ENCODE measurements at places on chromosomes 6 and 20. TPM values are rescaled to one million over a fixed set of nuclear protein-coding genes. Genes with fewer than 3 reads are reported as not detected.

DNA sequence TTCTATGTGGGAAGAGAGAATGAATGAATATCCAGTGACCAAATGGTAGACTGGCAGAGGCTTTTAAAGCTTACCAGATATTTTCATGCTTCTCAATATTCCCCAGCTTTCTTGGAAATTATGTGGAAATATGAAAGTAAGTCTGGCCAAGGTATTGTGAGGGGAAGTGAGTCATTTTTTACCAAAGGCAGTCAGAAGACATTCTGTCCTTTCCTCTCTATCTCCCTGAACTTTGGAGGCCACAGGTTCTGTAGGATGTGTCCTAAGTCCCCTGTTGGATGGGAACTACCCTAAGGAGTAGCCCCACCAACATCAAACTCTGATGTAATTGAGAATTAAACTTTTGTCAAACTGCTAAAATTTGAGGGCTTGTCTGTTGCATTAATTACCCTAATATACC is 593.8 kb upstream of the NRSN1 start:
- DNase-seq, result no peak

DNA sequence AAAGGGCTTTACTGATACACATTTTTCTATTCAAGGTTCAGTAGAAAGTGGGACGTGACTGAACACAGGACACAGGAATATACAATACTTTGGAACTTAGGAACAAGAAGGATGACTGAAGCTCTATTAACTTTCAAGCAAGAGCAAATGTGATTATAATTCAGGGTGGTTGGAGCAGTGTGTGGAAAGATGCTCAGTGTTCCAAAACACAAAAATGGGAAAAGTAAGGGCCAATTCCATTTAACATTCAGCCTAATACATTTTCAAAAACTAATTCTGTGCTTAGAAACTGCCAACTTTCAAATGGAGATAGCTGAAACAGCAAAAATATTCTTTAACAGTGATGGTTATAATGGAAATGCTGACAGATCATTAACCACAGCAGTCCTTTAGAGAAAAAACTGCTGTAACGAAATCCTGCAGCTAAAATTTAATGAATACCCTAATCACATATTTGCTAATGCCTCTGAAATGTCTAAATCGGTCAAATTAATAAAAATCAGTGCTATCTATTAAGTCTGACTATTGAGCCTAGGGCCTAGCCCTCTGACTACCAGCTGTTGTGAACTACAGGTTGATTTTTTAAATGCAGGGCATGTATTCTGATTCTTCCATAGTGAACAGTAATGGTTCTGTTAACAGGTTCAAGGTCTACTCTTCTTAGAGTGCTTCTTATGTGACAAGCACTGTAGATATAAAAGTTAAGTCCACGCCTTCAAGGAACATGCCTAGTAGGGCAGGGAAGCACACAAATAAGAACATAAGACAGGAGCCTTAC is 45.9 kb downstream of the RARS2 start:
- DNase-seq, result no peak

DNA sequence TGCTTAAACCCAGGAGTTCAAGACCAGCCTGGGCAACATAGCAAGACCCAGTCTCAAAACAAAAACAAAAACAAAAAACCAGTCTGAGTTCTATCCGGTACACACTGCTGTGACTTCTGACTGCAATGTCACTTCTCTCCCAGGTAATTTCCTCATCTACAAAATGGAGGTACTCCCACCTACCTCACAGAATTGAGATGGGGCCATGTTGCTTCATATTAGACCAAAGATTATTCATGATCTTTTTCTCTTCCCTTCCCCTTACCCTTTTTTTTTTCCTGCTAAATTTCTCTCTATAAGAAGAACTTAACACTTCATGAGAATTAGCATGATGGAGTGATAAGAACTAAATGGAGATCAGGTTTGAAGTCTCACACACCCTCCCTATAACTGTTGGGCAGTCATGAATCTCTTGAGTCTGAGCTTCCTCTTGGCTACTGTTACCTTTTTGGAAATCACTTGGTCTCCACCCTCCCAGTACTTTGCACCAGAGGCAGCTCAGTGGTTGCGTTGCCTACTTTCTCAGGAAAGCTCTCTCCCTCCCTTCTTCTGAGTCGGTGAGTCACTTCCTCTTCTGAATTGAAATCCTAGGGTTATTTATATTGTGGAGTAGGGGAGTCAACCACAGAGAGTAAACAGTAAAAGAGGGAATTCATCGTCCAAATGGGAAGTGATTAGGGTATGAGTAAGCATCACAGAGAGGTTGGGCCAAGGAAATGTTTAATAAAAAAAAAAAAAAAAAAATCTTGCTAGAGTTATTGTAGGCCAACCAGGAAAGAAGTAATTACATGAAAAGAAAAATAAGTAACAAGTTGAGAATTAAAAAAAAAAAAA is 59.9 kb upstream of the MAP7 start:
- DNase-seq, result peak; percentile 4

DNA sequence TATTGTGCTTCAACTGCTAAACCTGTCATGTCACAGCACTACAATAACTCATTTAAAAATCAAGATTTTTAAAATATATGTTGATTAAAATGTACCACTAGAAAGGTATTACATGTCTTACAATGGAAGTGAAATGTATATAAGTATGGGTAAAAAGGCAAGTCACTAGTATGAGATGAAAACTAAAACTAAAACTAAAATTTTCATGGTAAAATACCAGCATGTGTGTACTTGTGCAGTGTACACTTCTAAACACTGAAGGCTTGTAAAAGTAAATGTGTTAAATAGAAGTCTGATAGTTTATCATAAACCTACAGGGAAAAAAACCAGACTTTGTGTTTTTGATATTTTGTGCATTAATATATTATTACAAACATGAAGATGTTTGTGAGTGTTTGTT is 13.7 kb upstream of the TMEM244 start:
- DNase-seq, result no peak

GRCh38 chr6:88919032-88919431 is 44.4 kb downstream of the RNGTT start:
- DNase-seq, result no peak

DNA sequence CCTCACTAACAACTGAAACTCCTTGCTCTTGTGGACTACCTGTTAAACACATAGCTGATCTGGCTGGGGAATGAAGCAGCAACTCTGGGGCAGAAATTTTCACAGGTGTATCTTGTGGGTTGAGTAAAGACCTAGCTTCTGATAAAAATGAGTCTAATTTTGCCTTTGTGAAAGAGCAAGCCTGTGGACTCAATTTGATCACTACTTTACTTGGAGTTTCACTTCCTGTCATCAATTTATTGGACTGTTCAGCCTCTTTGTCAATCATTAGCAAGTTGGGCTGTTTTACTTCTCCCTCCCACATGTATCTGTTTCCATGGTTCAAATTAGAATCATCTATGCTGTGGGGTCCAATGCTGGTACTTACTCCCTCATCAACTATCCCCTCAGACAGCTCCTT is 29.6 kb upstream of the CRIP3 start:
- no peak for DNase-seq

GRCh38 chr6:163915131-163915530 is 500.6 kb downstream of the QKI start:
- DNase-seq, result no peak

- DNase-seq, result no peak
These were observed 109.0 kb downstream of the RALGAPA2 start for GRCh38 chr20:20603339-20603990.

DNA sequence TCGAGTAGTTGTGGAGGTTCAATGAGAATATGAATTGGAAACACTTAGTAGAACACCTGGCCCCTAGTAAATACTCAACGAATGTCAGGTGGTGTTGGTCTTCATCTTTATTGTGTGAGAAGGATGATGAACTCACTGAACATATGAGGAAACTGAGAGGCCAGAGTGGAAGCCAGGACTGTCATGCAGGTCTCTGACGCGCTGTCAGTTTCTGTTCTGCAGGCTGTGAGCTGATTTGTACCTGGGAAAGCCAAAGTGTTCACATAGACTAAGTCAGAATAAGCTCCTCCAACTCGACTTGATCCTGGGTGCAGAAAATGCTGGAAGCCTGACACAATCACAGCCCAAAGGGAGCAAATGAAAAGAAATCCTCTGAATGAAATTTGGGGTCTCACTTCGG is 222.2 kb downstream of the LY86 start:
- no peak for DNase-seq

DNA sequence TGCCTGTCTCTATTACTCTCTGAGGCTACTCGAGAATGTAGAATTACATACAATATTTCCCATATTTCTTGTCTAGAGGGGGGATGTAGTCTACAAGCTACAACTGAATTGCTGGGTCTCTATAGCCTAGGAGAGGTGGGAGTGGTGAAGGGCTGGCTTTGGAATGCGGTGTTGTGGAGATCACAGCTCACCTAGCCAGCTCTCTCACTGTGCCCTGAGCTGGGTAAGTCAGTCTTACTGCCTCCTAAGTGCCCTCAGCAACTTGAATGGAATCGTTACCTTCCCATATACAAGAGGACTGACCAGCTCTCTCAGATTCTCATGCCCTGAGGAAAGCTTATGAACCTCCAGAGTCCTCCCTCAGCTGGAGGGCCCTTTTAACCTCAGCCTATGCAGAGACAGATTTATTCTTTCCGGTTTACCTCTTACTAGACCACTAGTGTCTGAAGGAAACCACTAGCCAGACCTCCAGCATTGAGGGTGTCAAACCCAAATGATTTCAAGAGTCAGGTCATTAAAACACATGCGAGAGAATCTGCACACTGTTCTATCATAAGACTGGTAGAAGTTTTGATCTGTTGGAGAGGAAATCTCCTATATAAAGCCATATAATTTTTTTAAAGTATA is 20.6 kb downstream of the VIP start:
- DNase-seq, result no peak

GRCh38 chr6:77462359-77463307 is 658 bp downstream of the HTR1B start:
- no peak for DNase-seq

DNA sequence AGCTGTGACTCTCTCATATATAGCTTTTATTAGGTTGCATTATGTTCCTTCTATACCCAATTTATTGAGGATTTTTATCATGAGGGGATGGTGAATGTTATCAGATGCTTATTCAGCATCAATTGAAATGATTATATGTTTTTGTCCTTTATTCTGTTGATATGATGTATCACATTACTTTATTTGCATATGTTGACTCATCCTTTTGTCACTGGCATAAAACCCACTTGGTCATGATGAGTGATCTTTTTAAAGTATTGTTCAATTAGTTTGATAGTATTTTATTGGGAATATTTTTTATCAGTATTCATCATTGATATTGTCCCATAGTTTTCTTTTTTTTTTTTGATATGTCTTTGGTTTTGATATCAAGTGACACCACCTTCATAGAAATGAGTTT is 529.9 kb downstream of the MMUT start:
- DNase-seq, result no peak

GRCh38 chr6:11230158-11231107 is 2.0 kb downstream of the NEDD9 start:
- no peak for DNase-seq

GRCh38 chr6:81727876-81728517 is 24.5 kb downstream of the TENT5A start:
- DNase-seq, result no peak

The UNC5CL gene
- total RNA-seq, result 4.5 TPM

The ZSCAN16 gene
- 5.8 TPM for total RNA-seq

The RBPJL gene
- not detected for total RNA-seq

The CST2 gene
- total RNA-seq, result not detected

The CALHM4 gene
- 3.4 TPM for total RNA-seq
